ENCODE measurements at places on chromosomes 5 and 9.

DNA sequence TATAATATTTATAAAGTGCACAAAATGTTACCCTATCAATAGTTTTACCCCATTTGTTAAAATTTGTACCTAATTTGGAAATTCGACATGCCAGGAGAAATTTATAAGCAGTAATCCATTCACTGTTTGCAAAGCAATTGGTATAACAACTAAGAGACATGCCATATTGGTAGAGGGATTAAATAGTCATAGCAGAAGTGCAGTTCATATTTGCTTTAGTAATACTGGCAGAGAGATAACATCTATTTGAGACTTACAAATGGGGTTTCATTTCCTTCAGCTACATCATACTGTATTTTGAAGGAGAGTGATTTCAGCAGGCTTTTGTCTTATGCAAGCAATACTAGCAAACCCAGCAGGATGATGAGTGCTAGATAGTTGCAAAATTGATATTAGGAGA is 610.4 kb upstream of the CDH10 start:
- no peaks in the 10 kb centered on the region for H3K36me3 ChIP-seq
- no peak overlapping the region for H3K4me3 ChIP-seq
- no peak overlapping the region for H3K27ac ChIP-seq
- no peaks in the 10 kb centered on the region for H3K4me1 ChIP-seq
- no peak for DNase-seq
- no peaks in the 10 kb centered on the region for H3K27me3 ChIP-seq

DNA sequence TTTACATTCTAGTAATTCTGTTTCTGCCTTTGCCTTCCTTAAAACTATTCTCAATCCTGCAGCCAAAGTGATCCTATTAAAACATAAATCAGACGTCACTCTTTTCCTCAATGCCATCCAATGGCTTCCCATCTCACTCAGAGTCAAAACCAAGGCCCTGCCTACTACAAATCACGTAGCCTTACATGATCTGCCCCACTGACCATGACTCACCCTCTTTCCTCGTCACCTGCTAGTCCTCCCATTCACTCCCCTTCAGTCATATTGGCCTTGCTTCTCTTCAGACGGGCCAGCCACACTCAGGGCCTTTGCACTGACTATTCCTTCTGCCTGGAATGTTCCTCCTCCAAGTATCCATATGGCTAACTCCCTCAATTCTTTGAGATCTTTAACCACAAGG is 39.0 kb upstream of the DMXL1 start:
- H3K4me3 ChIP-seq = no peak overlapping the region
- H3K27me3 ChIP-seq = no peaks in the 10 kb centered on the region
- H3K4me1 ChIP-seq = no peaks in the 10 kb centered on the region

- H3K27ac ChIP-seq = no peak overlapping the region
- no peaks in the 10 kb centered on the region for H3K27me3 ChIP-seq
- no peak overlapping the region for H3K4me3 ChIP-seq
- no peak for DNase-seq
These were observed 13.0 kb upstream of the TPM2 start for GRCh38 chr9:35702696-35703095.

DNA sequence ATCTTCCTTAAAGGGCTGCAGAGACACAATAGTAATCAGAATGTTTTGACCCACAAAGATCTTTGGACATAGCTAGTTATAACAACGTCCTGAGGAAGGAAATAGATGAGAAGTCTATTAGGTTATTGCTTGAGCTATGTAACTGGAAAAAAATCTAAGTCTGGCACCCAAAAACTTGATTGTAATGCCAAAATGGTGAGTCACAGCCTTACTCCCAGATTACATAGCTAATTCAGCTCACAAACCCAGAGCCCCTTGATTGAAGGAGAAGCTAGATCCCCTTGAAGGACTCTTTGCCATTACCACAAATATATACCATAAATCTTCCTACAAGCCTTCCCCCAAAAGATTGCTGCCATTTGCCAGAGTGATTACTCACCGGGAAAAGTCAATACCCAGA is 341.8 kb upstream of the KIF2A start:
- no peaks in the 10 kb centered on the region for H3K27me3 ChIP-seq
- H3K36me3 ChIP-seq = no peaks in the 10 kb centered on the region
- H3K4me3 ChIP-seq = no peak overlapping the region
- no peaks in the 10 kb centered on the region for H3K4me1 ChIP-seq
- no peak overlapping the region for H3K27ac ChIP-seq
- DNase-seq = no peak

DNA sequence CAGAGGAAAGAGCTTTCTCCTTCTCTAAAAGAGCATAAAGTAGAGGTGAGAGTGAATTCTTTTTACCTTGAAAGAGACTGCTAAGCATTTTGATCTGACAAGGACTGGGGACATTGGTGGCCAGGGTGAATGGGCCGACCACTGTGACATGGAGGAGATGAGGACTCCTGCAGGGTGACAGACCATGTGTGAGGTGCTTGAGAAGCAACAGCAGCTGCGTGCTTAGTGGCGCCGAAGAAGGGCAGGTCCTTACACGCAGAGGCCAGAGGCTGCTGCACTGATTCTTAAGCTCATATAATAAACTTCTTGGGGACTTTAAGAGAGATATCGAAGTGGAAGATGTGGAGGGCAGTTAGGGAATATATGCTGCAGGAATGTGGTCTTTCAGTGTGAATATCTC is 8.7 kb upstream of the JAKMIP2 start:
- no peak overlapping the region for H3K27ac ChIP-seq
- DNase-seq = no peak
- no peak overlapping the region for H3K4me3 ChIP-seq
- no peaks in the 10 kb centered on the region for H3K36me3 ChIP-seq
- no peaks in the 10 kb centered on the region for H3K4me1 ChIP-seq

- no peaks in the 10 kb centered on the region for H3K4me1 ChIP-seq
- no peaks in the 10 kb centered on the region for H3K27me3 ChIP-seq
- no peaks in the 10 kb centered on the region for H3K36me3 ChIP-seq
- no peak overlapping the region for H3K4me3 ChIP-seq
- H3K27ac ChIP-seq = no peak overlapping the region
- no peak for DNase-seq
These were observed 182.0 kb downstream of the MUSK start for GRCh38 chr9:110850401-110851135.

GRCh38 chr5:3324421-3325101 is 271.1 kb upstream of the IRX1 start:
- H3K27me3 ChIP-seq = no peaks in the 10 kb centered on the region
- no peaks in the 10 kb centered on the region for H3K36me3 ChIP-seq
- H3K4me1 ChIP-seq = no peaks in the 10 kb centered on the region
- H3K27ac ChIP-seq = no peak overlapping the region
- H3K4me3 ChIP-seq = no peak overlapping the region

DNA sequence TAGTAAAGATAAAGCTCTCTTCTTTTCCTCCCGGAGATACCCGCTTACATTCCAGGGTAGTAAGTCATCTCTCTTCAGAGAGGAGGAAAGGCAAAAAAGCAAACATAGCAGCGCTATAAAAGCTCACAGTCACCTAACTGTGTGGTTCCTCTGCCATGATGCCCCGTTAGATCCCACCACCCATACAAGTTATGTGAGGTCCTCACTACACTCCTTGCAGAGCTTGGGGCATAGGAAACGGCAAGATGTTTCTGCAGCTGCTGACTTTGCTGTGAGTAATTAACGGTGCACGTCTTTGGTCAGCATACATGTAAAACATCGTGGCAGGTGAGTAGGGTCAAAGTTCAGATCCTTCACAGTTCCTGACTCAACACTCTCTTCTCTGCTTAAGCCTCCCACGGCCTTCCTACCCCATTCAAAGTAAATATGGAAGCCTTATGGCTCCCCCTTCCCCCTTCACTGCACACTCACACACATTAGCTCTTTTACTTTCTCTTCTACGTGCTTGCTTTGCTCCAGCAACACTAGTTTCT is 218.9 kb downstream of the DIRAS2 start:
- no peak overlapping the region for H3K27ac ChIP-seq
- no peaks in the 10 kb centered on the region for H3K36me3 ChIP-seq
- H3K4me3 ChIP-seq = peak overlapping the region; percentile 40
- DNase-seq = peak; percentile 20
- H3K27me3 ChIP-seq = no peaks in the 10 kb centered on the region

- H3K36me3 ChIP-seq = no peaks in the 10 kb centered on the region
- no peak overlapping the region for H3K4me3 ChIP-seq
- no peaks in the 10 kb centered on the region for H3K4me1 ChIP-seq
- H3K27ac ChIP-seq = no peak overlapping the region
- no peak for DNase-seq
These were observed 98.5 kb upstream of the ABCA1 start for GRCh38 chr9:105026451-105026850.

DNA sequence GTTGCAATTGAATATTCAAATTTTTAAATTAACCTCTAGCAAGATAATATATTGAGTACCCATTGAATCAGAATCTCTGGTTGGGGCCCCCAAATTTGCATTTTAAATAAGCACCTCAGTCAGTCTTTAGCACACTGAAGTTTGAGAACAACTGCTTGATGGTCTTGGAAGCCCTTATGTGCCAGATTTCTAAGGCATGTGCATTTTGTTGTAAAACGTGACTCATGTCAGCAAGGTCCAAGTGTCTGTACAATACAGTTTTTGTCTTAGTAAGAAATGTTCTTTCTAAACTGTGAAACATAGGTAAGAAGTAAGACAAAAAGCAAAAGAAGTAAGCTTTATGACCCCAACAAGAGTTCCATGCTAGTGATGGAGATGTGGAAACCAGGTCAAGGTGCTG is 59.1 kb upstream of the PHF2 start:
- no peak for DNase-seq
- no peak overlapping the region for H3K27ac ChIP-seq
- H3K27me3 ChIP-seq = no peaks in the 10 kb centered on the region

GRCh38 chr5:75023368-75024159 is 28.8 kb downstream of the GCNT4 start:
- H3K4me1 ChIP-seq = no peaks in the 10 kb centered on the region
- no peak overlapping the region for H3K4me3 ChIP-seq
- H3K27ac ChIP-seq = no peak overlapping the region
- no peak for DNase-seq

DNA sequence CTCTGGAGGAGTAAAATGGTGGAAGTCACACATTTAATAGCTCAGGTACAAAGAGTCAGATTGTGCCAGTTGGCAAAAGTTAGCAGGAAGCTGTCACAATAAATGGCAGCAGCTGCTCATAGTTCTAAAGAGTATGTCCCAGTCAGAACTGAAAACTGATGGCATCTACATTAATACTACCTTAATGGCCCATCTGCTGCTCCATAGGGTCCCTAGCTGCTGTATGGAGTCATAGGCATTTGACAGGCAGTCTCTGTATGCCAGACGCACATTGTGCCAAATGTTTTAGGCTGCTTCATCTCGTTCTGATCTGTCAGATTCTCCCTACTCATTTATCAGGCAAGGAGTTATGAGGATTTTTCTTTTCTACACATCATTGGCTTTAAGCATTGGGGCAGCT is 515.8 kb upstream of the ARRDC3 start:
- no peaks in the 10 kb centered on the region for H3K36me3 ChIP-seq
- no peaks in the 10 kb centered on the region for H3K4me1 ChIP-seq
- no peak for DNase-seq
- no peak overlapping the region for H3K27ac ChIP-seq
- no peaks in the 10 kb centered on the region for H3K27me3 ChIP-seq
- no peak overlapping the region for H3K4me3 ChIP-seq

DNA sequence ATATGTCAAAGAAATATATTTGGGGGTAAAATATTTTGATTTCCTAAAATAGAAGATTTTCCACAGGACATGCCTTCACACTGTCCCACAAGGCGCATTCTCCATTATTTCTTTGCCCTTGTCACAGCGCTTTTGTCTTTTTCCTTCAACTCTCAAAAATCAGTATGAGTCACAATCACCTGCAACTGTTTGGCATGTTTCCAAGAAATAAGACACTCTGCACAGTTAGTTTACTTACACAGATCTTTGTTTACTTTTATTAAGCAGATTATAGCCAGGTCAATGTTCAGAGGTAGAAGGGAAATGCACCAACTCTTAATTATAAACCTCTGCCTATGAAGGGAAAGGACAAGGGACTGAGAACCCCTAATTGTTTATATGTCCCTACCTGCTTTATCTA is 9.5 kb downstream of the CEMIP2 start:
- H3K4me3 ChIP-seq = no peak overlapping the region
- no peak for DNase-seq
- H3K27ac ChIP-seq = no peak overlapping the region

DNA sequence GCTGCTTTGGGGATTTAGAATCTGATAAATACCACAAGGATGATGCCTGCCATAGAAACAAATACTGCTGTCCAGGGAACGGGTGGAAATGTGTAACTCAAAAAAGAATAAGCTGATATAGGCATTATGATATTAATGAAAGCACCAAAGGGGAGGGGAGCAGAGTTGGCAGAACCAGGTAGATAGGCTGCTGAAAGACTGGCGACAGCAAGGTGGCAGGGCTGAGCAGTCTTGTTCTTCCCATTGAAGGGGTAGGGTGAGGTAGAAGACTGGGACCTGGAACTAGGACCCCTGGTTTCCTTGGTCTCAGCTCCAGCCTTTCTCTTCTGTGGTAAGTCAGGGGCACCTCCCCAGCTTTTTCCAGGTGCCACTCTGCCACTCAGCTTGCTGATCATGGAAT is 31.4 kb upstream of the TMOD1 start:
- no peaks in the 10 kb centered on the region for H3K27me3 ChIP-seq
- peaks cover 5% of the 10 kb centered on the region for H3K36me3 ChIP-seq
- H3K27ac ChIP-seq = no peak overlapping the region
- DNase-seq = no peak

DNA sequence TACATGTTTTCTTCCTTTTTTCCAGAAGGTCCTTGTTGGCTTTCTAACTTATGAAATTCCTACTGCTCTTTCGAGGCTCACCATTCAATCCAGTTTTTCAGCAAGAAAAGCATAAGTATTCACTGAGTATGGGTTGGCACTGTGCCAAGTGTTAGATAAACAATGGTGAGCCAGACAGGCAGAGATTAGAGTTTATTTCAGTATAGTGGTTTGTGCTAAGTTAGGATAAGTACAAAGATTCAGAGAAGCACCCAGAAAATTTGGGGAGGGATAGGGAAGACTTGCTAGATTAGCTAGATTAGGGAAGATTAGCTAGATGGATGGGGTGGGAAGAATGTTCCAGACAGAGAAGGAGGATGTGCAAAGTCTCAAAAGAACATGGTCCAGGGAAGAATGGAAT is 122.9 kb downstream of the OXCT1 start:
- no peaks in the 10 kb centered on the region for H3K4me1 ChIP-seq
- no peaks in the 10 kb centered on the region for H3K27me3 ChIP-seq
- no peak overlapping the region for H3K4me3 ChIP-seq
- no peaks in the 10 kb centered on the region for H3K36me3 ChIP-seq

All from kidney (tissue), 22 donors.